ENCODE measurements at places on chromosomes 1 and 21.

DNA sequence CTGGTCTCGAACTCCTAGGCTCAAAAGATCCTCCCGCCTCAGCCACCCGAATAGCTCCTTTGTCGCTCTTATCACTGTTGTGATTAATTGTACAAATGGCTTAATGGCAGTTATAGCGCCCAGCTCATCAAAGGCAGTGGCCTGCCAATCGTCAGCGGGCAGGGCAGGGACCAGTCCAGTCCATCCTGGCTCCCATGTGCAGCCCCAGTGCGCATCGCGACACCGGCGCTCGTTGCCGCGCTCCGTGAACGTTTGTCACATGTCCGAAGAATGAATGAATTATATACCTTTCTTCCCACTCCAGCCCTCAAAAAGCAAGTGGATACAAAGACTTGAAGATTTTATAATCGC, 18.4 kb downstream of the MTX1 start:
- DNase-seq: peak; percentile 66

DNA sequence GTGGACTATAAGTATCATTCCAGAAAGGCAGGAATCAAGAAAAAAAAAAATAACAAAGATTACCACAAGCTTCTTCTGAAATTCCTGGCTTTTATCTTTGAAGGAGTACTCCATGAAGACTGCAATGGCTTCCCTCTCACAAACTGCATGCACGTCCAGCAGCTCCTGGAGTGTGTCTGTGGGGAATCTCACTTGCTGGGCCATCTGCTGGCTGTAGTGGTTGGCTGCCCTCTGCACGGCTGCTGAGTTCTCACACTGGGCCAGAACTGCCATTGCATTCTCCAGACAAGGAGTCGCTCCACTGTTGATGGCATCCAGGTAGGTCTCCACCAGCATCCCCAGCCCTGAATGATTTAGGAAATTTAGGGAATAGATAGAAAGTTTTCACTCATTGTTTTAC, 23.3 kb upstream of the GBP2 start:
- no peak for DNase-seq

DNA sequence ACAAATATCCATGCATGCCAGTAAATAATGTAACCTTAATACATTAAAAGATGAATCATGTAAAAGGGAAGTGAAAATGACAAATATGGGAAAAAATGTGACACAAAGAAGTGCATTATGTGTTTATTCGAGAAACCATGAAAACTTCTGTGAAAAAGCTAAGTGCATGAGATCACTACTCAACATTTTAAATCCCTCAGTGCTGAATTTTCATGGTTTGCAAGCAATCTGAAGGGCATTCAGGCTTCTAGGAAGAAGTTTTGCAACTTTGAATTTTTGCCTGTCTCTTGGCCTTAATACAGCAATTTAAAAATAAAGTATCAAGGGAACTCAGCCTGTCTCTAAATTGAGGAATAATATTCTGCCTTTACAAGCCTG, 78.2 kb downstream of the MAP3K7CL start:
- no peak for DNase-seq

- DNase-seq: no peak
These were observed 1018.8 kb downstream of the AMY1C start for GRCh38 chr1:104768466-104768865.

- DNase-seq: no peak
These were observed at the start of gene LDLRAD1 for GRCh38 chr1:54017979-54018378. LDLRAD1 (minus strand) TSS chr1:54018186; CDS start chr1:54018112, 74 bp downstream.

DNA sequence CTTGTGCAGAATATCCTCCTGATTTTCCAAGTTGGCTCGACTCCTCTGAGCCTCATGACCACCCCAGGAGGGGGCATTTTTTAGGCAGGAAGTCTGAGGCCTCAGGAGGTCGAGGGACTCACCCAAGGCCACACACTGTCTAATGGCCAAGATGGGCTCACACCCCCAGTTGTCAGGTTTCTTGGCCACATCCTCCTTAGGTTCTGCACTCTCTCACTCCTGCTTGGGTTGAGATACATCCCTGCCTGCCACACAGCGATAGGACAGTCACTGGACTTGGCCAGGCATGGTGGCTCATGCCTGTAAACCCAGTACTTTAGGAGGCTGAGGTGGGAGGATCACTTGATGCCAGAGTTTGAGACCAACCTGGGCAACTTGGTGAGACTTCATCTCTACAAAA, 4.6 kb downstream of the CA6 start:
- DNase-seq: no peak

DNA sequence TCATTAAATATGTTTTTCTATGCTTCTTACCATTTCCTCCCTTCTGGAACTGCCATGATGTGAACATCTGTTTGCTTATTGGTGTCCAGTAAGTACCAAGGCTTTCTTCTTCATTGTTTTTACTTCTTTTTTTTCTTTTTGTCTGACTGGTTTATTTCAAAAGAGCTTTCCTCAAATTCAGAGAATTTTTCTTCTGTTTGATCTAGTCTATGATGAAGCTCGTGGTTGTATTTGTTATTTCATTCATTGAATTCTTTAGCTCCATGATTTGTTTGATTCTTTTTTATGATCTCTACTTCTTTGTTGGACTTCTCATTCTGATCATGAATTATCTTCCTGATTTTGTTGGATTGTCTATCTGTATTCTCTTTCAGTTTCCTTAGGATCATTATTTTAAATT, 49.5 kb upstream of the PKN2 start:
- no peak for DNase-seq

GRCh38 chr1:242569867-242570266, 45.4 kb upstream of the PLD5 start:
- DNase-seq: no peak

GRCh38 chr21:18275781-18276180, 31.1 kb downstream of the CHODL start:
- no peak for DNase-seq

- no peak for DNase-seq
These were observed 232.0 kb upstream of the KCNK2 start for GRCh38 chr1:214850432-214851050.

GRCh38 chr1:243508943-243509342, 253.1 kb downstream of the SDCCAG8 start:
- DNase-seq: no peak

DNA sequence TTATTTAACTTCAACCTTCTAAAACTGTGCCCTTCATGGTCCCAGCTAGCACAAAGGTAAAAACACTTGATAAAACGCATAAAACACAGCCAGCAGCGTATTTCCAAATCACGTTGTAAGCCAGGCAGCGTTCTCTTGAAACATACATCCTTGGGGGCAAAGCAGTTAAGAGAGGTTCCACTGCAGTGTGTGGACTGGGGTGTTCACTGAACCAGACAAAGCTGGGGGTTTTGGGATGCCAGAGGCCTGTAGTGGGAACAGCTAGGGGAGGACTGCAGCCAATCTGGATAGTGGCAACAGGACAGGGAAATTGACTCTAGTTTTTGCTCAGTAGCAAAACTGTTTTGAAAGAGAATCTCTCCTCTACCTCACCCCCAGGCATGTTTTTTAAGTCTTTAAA, 21.5 kb upstream of the ATP5PO start:
- DNase-seq: no peak

GRCh38 chr1:99816656-99817055, 33.5 kb upstream of the AGL start:
- DNase-seq: no peak

DNA sequence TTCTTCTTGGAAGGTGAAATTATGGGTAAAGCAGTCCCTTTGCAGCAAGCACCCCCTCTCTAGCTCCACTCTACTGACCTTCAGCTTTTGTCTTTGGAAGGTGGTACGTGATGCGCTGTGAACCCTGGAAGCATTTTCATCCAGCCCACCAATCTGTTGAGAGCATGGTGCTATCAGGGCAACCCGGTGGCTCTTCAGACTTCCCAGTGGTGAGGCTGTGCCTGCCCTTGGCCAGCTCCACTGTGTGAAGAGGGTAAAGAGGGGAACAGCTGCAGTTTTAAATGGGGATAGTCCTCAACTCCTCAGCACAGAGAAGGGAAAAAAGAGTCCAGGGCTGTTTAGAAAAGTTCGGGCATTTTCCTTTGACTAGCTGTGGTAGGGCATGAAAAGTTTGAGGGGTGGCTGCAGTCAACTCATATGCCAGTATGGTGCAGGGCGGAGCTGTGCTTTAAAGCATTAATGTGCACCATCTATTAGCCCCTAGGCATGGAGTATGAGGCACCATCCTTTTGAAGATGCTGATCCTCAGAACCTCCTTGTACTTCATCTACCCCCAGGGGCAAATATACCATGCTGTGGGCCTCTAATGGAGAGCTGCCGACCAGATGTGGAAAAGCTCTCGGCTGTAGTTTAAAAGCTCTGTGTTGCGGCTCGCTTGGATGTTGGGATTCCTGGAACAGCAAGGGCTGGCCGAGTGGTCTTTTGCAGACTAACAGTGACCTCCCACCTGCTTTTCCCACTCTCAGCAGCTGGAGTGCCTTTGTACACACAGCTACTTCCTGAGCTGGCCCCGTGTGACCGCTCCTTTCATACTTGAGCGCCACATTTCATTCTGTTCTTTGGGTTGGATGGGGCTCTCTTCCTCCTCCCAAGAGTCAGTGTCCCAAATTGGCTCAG, 123.0 kb downstream of the PEX14 start:
- DNase-seq: no peak

DNA sequence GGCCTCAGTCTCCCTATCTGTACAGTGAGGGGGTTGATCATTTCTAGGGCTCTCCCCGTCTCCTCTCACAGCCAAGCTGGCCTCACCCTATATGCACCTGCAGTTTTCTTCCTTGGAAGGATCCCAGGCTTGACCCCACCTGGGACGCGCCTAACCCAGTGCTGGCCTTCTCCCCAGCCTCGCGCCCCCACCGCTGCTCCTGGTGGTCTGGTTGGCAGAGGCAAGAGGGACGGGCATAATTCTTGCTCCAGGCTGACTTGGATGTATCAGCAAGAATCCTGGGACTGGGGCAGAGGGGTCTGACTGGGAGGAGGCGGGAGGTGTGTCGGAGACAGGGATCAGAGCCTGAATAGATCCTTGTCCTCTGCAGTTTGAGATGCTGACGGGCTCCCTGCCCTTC, 25.2 kb downstream of the RPS6KA1 start:
- DNase-seq: no peak

All from stimulated activated CD8-positive, alpha-beta memory T cell treated with anti-CD3 and anti-CD28 coated beads, Interleukin-2, amount 100 ng/mL, for 48 hours (primary cell).